ENCODE measurements at places on chromosomes 5 and 9. TPM values are rescaled to one million over a fixed set of nuclear protein-coding genes. Genes with fewer than 3 reads are reported as not detected.

NMUR2 gene
- not detected for total RNA-seq

MXD3 gene
- 7.5 TPM for total RNA-seq

SLC6A19 gene
- total RNA-seq, result not detected

PRLR gene
- not detected for total RNA-seq

NREP gene
- 2.3 TPM for total RNA-seq

SPATA31A3 gene
- total RNA-seq, result not detected

PWWP2A gene
- 23.2 TPM for total RNA-seq

ASPN gene
- total RNA-seq, result not detected

CDC26 gene
- total RNA-seq, result 18.0 TPM

DNA sequence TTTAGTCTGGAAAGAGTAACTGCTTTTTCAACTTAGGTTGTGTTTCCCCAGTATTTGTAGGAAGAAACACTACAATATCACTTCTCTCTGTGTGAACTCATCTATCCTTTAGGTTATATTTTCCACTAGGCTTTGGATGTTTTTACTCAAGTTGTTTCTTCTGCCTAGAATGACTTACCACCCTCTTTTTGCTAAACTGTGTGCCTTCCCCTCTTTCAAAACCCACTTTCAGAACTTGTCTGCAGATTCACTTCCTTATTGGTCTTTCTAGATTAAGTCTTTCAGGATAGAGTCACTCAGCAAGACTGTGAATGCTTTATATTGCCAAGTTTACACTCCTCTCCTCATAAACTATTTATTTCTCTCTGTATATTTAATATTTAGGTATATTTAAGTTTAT, 14.2 kb upstream of the CAST start:
- no peak for DNase-seq

DNA sequence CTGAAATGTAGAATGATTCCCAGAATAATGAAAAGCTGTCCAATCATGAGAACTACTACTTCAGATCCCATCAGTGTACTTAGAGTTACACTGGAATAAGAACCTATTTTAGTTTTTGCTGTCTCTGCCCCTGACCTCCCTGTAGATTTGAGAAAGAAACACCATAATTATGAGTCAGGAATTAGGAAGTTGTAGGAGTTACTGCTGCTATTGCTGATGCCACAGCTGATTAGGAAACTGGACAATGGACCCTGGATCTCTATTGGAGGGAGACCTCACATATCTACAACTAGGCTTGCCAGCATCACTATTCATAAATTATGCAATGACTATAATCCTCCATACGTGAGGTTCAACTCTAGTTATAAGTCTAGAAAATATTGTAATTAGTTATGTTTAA, 48.8 kb upstream of the EDIL3 start:
- DNase-seq, result no peak

GRCh38 chr9:36640771-36641381, 68.2 kb downstream of the MELK start:
- DNase-seq, result no peak

- no peak for DNase-seq
Measured at GRCh38 chr9:92707530-92707929, 37.6 kb upstream of the IPPK start.

- DNase-seq, result no peak
Measured at GRCh38 chr9:114055061-114055460, 23.0 kb downstream of the AMBP start.

DNA sequence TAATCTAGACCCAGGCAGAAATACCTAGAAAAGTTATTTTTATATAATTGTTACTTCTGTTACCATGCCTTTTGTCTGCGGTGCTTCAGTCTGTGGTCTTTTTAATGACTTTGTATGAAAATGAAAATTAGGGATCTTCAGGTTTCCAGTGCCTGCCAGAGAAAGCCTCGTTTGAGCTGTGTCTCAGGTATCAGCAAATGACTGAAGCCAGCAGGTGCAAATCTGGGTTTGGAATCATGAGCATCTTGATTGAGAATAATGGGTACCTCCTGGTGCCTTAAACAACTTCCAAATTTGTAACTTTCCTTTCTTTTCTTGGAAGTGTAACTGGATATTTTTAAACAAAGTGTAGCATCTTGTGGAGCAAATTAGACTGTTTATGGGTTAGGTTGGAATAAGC, 4.3 kb downstream of the ZBTB34 start:
- no peak for DNase-seq

- DNase-seq, result no peak
Measured at GRCh38 chr5:18000744-18001143, 366.5 kb downstream of the TAF11L14 start.

GRCh38 chr9:133892193-133892920, 99.8 kb downstream of the VAV2 start:
- DNase-seq, result no peak

DNA sequence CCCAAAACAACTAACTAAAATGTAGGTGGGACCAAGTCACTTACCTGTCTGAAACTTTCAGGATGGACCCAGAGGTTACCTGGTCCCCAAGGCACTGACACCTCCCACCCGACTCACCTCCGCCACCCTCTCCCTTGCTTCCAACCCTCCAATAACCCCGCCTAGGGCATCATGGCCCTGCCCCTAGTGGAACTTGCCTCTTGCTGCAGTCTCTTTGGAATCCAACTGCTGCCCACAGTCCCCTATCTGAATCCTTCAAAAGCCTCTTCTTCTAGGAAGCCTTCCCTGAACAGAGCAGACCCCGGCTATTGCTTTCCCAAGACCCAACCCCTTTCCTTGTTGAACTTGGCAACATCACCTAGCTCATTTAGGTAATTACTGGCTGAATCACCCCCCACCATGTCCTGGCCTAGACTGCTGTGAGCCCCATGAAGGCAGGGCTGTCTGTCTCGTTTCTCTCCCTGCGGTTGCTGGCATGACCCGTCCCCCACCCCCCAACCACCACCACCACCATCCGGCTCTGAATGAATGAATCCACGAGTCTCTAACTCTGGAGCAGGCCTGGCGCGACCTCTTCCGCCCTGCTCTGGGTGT, 9.4 kb downstream of the CRB2 start:
- DNase-seq, result no peak

DNA sequence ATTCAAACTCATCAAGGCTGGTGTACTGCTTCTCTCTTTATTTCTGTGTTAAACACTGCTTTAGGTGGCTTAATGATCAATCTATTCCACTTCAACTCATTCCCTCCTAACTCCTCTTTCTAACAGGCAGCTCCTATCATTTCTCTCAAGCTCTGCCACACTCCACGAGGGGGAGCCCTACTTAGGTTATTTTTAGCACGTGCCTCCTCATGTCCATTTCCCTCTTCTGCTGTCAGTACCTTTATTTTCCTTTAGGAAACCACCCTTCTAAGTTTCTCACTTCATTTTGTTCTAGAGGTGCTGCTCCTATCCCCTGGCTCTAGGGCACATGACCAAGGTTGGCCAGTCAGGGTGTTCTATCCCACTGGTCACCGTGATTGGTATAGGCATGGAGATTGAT, 6.7 kb upstream of the BRINP1 start:
- DNase-seq, result no peak

DNA sequence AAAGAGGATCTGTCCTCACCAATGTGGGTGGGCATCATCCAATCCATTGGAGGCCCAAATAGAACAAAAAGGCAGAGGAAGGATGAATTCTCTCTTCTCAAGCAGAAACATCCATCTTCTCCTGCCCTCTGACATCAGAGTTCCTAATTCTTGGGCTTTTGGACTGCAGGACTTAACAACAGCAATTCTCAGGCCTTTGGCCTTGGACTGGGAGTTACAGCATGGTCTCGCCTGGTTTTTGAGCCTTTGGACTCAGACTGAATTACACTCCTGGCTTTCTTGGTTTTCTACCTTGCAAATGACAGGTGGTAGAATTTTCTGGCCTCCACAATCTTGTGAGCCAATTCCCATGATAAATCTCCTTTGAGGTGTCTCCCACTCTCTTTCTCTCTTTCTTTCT, 60.5 kb upstream of the CD180 start:
- DNase-seq, result no peak

DNA sequence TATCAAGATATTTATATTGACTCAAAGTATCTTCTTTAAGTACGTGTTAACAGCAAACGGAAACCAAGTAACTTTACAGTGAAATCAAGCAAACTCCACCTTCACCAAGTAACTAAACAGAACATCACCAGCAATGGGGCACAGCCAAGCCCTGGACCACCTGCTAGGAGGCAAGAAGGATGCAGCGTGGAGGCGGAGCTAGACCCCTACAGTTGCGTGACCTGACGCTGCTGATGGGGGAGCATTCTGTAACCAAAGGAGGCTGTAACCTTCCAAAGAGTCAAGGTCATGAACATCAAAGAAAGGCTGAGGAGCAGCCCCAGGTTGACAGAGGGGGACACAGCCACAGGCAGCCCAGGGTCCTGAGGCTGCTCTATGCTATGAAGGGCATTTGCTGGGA, 6.1 kb downstream of the VAV2 start:
- no peak for DNase-seq

- DNase-seq, result no peak
Measured at GRCh38 chr9:91074866-91075265, 273.2 kb downstream of the SYK start.

Data from CD4-positive, alpha-beta T cell (primary cell).